ENCODE measurements at places on chromosomes 12 and 14.

- no peak for DNase-seq
These were observed 4.3 kb downstream of the TTC6 start for GRCh38 chr14:37599507-37600368.

- no peak for DNase-seq
These were observed 65.4 kb upstream of the TBPL2 start for GRCh38 chr14:55505846-55506245.

GRCh38 chr12:65779091-65779642 is 45.1 kb upstream of the HMGA2 start:
- no peak for DNase-seq

GRCh38 chr12:122937622-122938091 is 28.6 kb downstream of the ABCB9 start:
- no peak for DNase-seq

DNA sequence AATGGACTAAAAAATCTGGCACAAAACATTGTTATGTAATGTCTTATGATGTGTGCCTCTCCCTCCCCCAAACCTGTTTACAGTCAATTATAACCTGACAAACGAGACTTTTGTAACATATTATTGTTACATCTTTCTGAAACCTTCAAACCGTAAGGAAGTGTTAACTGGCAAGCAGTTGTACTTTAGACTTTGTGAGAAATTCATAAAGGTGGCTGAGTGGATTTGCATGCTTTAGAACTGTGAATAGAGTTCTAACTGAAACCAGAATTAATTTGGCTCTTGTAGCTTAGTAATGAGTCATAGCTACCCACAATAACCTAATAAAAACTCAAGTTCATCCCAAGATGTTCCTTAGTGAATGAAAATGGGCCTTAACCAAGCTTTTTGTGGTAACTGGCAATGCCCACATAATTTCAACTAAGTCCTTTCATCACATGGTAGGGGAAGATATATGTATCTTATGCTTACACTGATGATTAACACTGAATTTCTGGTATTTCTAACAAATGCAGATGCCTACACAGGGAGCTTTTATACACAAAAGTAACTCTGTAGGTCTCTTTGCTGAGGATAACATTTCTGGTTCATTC is 29.7 kb downstream of the RAD9B start:
- DNase-seq = no peak

- DNase-seq = no peak
These were observed 16.9 kb upstream of the SMCO2 start for GRCh38 chr12:27429606-27430005.

DNA sequence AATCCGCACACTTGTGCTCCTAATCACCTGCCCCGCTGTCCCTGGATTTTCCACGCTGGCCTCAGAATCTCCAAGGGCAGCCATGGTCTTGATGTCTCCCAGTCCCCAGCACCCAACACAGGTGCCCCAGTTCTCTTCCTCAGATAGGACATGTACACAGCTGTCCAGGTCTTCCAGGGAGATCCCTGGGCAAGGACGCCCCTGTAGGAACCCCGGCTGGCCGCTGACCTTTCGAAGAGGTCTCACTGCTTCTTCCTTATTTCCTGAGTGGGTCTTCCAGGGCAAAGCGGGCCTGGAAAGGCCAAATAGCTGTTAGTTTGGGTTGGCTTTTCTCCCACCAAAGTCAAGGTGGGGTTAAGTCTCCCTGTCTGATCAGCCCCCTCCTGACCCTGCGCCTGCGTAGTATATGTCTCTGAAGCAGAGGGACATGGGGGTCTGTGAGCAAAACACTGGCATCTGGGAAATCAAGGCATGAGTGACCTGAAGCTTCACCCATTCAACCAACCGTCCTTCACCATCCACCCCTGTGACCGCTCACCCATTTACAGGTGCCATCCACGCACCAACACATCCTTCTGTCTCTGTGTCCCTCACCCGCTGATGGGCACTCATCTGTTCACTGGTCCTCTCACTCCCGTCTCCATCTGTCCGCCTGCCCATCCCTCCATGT is 4.6 kb downstream of the BEGAIN start:
- no peak for DNase-seq

GRCh38 chr12:59944177-59944576 is 348.3 kb downstream of the SLC16A7 start:
- no peak for DNase-seq

- no peak for DNase-seq
These were observed 7.9 kb upstream of the VAMP1 start for GRCh38 chr12:6478416-6478815.

DNA sequence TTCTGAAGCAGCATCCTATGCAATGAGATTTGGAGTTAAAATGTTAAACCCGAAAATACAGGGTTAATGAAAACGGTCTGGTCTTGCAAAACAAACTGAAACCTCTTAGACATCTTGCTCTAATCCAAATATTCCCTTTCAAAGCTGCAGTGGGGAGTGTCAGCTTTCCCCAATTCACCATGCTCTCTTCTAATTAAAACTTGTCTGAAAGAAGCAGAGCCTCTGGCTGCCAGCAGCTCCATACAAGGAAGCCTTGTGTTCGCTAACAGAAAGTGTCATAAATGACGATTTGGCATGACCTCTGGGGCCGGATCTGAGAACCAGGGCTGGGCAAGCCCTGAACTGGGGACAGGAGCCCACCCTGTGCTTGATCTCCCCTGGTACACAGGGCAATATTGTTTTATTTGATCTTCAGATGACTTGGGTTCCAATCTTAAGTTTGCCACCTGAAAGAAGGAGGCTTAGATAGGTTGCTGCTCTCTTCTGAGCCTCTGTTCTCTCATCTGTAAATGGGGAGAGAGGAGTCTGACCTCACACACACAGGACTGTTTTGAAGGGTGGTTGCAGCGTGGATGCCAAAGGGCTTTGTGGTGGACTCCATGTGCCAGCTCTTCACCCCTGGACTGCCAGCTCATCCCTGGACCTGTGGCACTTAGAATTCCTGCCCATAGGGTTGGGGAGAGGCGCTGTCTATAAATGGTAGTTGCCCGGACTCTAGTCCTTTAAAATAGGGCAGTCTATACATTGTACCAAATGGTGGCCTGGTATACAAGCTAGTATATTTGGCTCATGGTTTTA is 7.8 kb downstream of the KMT5A start:
- no peak for DNase-seq

DNA sequence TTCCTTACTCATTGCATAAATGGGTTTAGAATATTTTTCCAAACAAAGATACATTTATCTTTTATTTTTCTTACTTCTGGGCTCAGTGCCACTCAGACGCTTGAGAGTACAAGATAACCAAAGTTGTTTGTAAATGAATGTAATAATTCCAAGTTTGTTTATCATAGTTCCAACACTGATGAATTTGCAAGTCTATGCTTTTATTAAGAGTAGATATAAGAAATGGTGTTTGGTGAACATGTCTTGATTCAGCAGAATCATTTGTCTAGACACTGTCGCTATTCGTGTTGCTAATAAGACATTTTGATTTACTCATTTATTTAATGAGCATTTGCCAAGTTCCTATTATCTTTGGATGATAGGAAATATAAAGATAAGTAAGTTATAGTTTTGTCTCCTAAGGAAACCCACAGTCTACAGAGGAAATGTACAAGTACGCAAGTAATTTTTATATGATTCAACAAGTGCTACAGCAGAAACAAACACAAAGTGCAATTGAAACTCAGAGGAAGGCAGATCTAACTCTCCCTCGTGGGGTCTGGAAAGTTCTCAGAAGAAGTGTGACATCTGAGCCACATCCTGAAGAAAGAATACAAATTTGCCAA is 132.8 kb upstream of the FSCB start:
- DNase-seq = no peak

- no peak for DNase-seq
These were observed 15.2 kb upstream of the CSRNP2 start for GRCh38 chr12:51098611-51099010.

- DNase-seq = no peak
These were observed 10.4 kb upstream of the TMEM263 start for GRCh38 chr12:106945261-106945851.

GRCh38 chr14:101501858-101502615 is 59.3 kb upstream of the DIO3 start:
- no peak for DNase-seq

DNA sequence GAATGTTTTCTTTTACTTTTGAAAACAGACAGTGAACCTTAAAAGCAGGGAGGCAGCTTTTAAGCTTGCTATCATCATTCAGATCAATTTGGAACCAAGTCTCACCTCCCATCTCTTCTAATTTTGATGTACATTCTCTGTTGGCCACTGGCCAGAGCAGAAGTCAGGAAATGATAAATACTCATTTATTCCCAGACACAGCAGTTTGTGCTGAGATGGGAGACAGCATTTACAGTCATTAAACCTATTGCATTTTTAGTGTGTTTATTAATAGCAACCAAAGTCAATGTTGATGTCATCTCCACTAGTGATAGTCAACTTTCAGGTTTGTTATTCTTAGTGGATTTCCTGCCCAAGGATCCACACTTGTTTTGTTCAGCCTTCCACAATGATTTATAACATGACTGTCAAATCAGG is 320.0 kb upstream of the ATP2B1 start:
- DNase-seq = no peak

- no peak for DNase-seq
These were observed 754.1 kb downstream of the NOVA1 start for GRCh38 chr14:25843481-25844470.

All from NCI-H446 treated with DMSO at 0.1 percent for 48 hours (cell line).